ENCODE measurements at places on chromosomes 1 and 21.

DNA sequence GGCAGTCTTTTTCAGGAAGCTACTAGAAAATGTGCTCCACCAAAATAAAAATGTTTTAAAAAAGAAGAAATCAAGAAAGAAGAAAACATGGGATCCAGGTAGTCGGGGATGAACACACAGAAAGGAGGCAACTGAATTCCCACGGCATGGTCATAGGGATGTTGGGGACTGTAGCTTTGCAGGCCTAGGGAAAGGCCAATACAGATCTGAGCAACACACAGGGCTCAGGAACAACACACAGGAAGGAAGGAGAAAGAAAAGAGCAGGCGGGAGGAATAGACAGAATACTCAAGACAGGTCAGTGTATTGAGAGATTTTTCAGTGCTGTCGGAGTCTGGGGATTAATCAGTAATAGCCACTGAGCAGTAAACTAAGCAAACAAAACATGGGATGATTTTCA, 142.7 kb upstream of the SYT6 start:
- no peak for DNase-seq

- DNase-seq: no peak
Observed at GRCh38 chr1:19771350-19771749, 28.4 kb downstream of the TMCO4 start.

DNA sequence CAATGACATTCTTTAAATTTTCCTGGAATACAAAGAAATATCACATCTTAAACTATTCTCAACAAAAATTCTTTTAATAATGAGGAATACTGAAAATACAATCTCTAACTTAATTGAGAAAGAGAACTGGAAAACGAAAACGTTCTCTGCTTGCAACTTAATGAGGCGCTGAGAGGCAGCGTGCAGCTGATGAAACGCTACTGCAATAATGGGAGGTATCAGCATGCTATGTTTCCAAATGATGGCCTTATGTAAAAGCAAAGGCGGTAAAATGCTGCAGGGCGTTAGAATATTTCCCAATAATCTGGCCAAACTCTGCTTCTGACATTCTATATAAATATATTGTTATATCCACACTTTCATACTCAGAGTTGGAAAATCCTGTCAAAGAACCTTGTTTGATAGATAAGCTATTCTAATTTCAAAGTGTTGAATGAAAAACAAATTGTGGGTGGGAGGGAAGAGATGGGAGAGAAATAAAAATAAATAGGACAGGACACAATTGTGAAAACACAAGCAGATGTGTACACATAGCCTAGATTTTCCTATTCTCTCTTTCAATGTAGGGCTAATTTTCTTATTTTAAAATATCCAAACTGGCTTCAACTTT, 70.9 kb downstream of the APP start:
- DNase-seq: no peak

GRCh38 chr1:27154469-27154990, 395 bp downstream of the SLC9A1 start:
- no peak for DNase-seq

GRCh38 chr1:156785458-156785857, 18.1 kb downstream of the PRCC start:
- no peak for DNase-seq

GRCh38 chr1:26829184-26829911, 2.9 kb downstream of the ZDHHC18 start:
- no peak for DNase-seq

DNA sequence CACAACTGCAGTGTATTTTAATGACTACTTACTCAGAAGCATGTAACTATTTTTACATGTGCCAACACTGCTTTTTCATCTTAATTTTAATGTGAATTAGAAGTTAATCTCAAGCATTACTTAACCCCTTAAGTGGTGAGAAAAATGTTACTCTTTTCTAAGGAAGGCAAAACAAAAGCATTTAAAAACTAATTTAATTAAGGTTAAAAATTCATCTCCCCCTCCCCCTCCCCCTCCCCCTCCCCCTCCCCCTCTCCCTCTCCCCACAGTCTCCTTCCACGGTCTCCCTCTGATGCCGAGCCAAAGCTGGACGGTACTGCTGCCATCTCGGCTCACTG, 27.4 kb upstream of the HP1BP3 start:
- DNase-seq: no peak

DNA sequence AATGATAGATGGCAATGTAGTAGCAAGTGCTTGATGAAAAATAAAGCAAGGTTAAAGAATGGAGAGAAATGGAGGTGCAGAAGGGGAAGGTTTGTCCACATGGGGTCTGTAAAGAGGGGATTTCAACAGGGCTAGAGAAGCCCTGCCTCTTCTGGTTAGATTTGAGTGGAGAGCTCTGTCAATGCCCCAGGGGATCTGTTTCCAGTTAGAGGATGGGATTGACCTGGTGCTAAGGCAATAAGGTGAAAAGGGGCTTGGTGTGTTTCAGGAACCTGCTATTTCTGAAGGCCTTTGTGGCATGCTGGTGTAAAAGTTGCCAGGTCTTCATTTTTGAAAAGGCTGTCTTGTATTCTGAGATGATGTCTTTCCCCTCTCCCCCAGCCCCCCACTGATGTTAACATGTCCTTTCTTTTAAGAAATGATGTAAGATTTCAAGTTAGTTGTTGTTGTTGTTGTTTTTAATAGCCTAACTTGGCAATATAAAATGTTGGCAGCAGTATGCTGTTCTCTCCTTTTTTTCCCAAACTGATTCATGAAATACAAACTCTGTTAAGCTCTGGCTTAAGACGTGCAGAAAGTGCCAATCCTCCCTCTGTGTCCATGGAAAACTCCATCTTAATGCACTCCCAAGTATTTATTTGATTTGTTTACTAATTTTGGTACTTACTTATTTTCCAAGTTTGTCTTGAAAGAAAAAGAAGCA, 370.3 kb upstream of the ADGRL2 start:
- no peak for DNase-seq

- DNase-seq: no peak
Observed at GRCh38 chr1:4527819-4528218, 126.6 kb upstream of the AJAP1 start.

- DNase-seq: no peak
Observed at GRCh38 chr1:180435566-180435965, 66.8 kb downstream of the ACBD6 start.
